ENCODE measurements at places on chromosomes 6 and 20.

GRCh38 chr6:109491207-109491938, 8.4 kb upstream of the ZBTB24 start:
- DNase-seq = no peak

DNA sequence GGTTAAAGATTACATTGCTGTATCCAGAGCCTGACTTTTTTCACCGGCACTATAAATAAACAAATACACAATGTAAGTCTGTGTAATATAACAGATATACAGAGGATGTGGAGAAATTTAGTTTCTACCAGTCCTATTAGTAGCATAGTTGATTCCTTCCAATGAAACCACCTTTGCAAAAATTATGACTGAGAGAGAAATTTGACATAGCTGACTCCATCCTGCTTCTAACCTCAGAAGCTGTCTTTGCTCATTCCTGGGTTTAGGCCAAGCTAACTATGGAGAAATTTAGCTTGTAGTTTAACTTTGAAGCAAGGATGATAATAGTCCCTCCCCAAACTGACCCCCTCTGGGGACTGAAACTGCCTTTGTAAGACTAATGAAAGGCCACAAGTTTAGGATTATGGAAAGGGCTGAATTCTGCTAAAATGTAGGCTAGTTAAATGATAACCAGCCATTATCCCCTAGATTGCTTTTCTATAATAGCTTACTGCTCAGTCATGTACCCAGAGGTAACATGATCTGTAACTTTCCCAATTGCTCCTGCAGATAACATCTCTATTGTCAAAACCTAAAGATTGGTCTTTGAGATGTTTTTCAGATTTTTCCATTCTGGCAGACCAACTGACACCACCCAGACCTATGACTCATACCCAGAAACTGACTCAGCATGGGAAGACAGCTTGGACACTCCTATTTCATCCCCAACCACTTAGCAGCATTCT, 172.8 kb upstream of the ARG1 start:
- no peak for DNase-seq

- no peak for DNase-seq
Measured at GRCh38 chr20:60527656-60528055, 569.4 kb downstream of the CDH26 start.

- DNase-seq = no peak
Measured at GRCh38 chr6:45697605-45698004, 318.1 kb downstream of the CLIC5 start.

DNA sequence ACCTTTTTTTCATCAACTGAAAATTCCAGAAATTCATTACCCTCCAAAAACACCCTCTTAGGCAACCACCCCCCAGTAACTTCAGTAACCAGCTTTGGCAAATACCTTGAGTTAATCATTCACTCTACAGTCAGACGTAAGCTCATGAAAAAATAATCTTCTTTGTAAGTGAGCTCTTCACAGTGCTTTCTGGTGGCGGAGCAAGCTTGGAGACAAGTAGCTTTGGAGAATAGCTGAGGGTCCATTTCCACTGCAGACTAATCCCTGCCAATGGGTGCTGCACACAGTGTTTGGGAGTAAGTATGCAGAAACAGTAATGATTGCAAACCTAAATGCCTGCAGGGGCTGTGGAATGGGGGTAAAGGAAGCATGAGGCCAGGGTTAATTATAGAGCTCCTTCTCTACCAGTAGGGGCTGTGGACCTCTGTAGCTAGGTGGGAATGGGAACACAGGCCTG, 56.8 kb upstream of the HINT3 start:
- DNase-seq = peak; percentile 39

DNA sequence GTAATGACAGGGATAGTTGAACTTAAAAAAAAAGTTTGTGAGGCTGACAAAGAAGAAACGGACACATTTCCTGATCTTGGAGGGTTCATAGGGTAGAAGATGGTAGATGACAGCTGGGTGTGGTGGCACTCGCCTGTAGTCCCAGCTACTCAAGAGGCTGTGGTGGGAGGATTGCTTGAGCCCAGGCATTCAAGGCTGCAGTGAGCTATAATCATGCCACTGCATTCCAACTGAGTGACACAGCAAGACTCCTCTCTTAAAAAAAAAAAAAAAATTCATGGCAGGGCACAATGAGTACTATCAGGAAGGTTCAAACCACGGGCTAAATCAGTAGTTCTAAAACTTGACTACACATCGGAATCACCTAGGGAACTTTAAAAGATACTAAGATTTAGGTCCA, 2.0 kb upstream of the MICA start:
- DNase-seq = no peak

DNA sequence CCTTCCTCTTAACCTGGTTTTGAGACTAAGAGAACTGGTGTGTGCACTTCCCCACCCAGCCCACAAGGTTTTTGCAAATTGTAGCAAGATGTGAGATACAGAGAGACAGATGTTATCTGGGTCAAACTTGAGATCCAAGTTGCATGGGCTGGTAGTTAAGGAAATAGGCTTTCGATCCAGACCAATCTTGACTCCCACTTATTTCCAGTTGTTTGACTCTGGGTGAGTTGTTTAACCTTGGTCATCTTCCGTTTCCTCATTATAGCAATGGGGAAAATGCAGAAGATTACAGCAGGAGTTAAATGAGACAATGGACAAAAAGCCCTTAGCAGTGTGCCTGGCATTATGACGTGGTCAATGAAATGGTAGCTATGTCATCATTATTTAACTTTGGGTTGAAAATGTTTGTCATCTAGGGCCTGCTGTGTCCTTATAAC, 1.7 kb downstream of the SNX21 start:
- DNase-seq = no peak

- no peak for DNase-seq
Measured at GRCh38 chr20:4227085-4227821, 211.9 kb upstream of the RNF24 start.

DNA sequence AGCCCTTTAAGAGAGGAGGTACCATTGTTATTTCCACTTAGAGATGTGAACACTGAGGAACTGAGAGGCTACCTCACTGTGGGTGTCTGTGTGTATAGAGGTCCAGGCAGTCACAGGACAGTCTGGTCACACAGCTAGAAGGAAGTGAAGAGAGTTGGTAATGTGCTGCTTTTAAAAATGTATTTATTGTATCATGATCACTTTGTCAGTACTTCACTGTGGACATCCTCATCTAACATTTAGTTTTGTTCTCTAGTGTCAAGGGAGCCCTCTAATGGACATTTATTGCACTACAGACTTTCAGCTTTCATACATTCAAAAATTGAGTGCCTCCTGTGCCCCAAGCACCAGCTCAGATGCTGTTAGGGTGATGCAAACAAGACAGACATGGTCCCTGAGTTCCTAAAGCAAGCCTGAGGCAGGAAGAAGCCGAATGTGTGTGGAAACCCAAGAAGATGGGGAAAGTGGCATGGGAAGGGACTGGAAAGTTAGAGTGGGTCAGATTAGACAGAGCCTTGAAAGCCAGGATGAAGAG, 123.0 kb downstream of the SLC16A10 start:
- DNase-seq = peak; percentile 36

- DNase-seq = no peak
Measured at GRCh38 chr6:3888153-3888957, 39.2 kb downstream of the FAM50B start.

DNA sequence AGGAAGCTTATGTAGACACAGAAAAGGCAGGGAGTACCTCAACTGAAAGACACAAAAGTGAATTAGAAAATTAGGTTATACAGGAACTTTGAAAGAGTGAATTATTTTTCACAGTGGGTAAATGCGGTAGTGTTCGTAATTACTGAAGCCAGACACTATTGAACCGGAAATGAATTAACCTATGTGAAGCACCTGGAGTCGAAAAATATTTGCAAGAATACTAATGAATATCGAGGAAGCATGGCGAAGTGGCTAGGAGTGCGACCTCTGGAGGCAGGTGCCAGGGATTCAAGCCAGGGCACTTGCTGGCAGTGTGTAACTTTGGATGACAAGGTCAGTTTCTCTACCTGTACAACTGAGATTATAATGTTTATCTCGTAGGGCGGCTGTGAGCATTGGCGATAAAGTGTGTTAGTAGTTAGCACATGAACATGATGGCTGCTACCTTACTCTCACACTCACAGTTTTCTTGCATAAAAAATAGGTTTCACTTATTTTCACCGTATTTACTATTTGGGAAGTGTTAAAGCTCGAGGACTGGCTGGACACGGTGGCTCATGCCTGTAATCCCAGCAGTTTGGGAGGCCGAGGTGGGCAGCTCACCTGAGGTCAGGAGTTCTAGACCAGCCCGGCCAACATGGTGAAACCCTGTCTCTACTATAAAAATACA, 567 bp upstream of the SLC18B1 start:
- no peak for DNase-seq

- DNase-seq = no peak
Measured at GRCh38 chr6:139627091-139627490, 252.6 kb upstream of the CITED2 start.

GRCh38 chr20:4243071-4243470, 227.7 kb upstream of the RNF24 start:
- DNase-seq = no peak

DNA sequence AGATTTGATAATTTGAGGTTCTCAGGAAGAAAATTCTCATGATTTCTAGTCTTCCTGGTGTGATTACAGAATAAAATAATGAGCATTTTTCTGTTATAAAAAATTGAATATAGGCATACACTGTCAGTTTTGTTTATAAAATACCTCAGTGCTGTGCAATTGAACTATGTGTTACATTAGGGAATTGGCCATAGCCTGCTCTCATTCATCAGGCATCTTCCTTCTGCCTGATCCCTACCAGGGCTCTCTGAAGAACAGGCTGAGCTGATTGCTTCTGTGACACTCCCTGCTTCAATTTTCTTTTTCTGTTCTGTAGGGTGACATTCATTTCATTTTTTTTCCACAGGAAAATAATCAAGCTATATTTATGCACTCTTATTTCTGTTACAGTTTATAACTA, 162.8 kb downstream of the PHF3 start:
- no peak for DNase-seq

GRCh38 chr6:17001188-17001587, 100.7 kb upstream of the STMND1 start:
- no peak for DNase-seq

- no peak for DNase-seq
Measured at GRCh38 chr6:14118091-14118439, 493 bp downstream of the CD83 start.

DNA sequence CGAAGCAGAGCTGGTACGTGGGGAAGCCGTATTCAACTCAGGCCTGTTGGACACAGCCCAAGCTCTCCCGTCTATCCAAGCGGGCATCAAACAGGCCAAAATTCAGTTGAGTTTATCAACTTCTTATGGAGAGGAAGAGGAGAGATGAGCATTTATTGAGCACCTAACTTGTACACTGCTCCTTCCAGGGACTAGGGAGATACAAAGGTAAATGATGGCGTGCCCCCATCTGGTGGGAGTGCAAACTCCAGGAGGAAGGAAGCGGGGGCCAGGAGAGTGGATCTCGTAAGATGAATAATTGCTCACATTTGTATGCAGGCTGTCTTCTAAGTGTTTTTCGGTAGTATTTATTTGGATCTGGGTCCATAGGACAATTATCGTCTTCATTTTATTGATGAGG, 146.6 kb downstream of the SOBP start:
- no peak for DNase-seq

- no peak for DNase-seq
Measured at GRCh38 chr6:3017304-3017703, 17.6 kb downstream of the NQO2 start.

- DNase-seq = no peak
Measured at GRCh38 chr6:154341871-154342270, 14.7 kb downstream of the IPCEF1 start.

DNA sequence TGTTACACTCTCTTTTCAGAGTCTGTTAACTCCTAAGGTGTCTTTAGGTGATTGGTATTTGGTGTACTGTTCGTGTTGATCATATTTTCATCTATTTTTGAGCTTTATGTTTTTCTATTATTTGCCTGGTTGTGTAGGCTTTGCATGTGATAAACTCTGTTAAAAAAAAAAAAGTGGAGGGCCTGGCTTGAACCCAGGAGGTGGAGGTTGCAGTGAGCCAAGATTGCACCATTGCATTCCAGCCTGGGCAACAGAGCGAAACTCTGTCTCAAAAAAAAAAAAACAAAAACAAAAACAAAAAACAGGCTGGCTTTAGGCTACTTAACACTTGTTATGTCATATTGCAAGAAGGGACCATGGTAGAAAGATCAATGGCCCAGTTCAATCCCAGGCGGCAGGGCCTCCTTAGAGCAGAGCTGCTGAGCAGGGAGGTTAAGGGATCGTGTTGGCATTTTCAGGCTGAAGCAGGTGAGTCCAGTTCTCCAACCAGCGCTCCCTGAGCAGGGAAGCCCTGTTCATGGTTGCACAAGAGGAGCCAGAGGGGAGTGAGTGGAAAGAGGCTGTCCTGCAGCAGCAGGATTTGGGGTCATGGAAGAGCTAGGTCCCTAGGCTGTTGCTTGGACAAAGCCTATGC, 8.5 kb downstream of the PYGB start:
- no peak for DNase-seq

Data from D721Med (cell line).